T-helper 9 cell (primary cell): ENCODE measurements at places on chromosomes 6 and 20.

GRCh38 chr20:24840121-24840713 is 108.9 kb upstream of the CST7 start:
- no peak for DNase-seq

GRCh38 chr20:50358971-50359370 is 151.2 kb upstream of the PTPN1 start:
- no peak for DNase-seq

DNA sequence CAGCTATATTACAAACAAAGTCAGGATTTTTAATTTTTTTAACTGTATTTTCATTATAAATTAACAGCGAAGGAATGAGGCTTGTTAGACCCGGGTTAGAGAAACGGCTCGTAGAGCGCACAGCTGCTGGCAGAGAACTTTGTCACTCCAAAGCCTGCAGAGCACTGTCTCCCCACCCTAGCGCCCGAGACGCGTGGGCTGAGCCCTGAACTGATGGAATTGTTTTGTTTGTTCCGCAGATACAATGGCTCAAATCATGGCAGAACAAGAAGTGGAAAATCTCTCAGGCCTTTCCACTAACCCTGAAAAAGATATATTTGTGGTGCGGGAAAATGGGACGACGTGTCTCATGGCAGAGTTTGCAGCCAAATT is 810 bp downstream of the LAMP5 start:
- no peak for DNase-seq

DNA sequence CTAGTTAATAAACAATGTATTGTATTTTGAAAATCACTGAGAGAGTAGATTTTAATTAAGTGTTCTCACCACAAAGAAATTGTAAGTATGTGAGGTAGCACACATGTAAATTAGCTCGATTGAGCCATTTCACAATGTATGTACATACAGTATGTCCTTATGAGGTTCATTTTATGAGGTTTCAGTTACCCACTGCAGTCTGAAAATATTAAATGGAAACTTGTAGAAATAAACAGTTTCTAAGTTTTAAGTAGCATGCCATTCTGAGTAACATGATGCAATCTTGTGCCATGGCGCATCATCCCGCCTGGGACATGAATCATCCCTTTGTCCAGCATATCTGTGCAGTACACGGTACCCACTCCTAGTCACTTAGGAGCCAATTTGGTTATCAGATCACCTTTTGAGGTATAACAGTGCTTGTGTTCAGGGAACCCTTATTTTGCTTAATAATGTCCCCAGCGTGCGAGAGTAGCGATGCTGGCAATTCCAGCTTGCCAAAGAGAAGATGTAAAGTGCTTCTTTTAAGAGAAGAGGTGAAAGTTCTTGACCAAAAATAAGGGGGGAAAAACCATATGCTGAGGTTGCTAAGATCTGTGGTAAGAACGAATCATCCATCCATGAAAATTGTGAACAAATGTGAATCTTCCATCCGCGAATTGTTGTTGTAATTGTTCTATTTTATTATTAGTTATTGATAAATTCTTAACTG is 64.7 kb downstream of the KCNS1 start:
- DNase-seq: no peak

- no peak for DNase-seq
These were observed 23.6 kb upstream of the EDN1 start for GRCh38 chr6:12266571-12266970.

- no peak for DNase-seq
These were observed 480.8 kb downstream of the TBC1D32 start for GRCh38 chr6:120853489-120853888.

GRCh38 chr6:166569206-166569605 is 17.3 kb downstream of the RAMACL start:
- DNase-seq: no peak

GRCh38 chr20:38083338-38084048 is 49.9 kb downstream of the RPRD1B start:
- DNase-seq: no peak

DNA sequence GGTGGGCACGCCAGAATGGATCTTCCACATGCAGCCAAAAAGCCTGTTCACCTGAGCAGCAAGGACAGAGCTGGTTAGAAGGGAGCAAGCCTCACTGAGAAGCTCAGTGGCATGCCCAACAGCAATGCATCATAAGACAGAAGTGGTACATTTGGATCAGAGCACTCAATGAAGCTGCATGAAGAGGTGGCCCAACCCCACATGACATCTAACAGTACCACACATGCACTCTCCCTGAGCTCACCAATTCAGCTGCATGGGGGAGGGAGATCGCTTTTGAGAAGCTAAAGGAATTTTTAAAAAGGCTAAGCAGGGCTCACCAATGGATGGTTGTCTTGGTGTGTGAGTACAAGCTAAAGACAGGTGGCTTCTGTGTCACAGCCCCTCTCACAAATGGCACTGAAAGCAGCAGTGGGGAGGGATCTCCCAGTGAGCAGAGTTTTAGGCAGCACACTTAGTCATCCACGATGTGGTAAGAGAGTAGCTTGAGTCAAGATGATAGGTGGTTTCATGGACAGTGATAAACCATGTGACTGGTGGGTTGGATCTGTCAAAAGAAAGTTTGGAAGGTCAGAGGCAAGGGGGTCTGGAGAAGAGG is 166.6 kb upstream of the TAB2 start:
- no peak for DNase-seq

DNA sequence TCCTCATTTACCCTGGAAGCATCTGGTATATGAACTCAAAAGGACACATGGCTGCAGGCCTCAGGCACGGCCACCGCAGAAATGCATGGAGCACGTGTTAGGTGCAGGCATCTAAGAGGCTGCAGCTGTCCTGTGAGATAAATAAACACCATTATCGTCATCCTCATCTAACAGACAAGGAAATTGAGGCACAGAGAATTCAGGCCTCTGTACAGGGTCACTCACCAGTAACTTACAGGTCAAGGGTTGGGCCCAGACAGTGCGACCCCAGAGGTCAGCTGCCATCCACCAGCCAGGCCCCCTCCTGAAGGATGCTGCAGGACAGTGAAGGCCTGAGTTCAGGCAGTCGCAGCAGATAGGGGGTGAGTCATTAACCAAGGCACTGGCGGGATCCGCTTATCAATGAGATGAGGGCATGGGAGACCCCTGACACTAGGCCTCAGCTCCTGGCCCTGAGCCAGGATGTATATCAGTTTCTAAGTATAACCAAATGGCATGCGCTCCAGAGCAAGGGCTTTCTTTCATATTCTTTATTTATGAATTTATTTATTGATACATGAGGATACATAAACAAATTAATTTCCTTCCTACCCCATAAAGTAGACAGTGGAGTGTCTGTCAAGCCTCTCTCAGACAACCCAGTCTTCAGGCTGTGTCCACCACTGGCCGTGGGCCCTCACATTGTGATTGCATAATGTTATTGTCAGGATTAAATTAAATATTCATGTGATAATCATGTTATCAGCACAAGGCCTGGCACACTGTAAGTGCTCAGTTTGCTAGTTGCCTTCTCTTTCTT is 316.9 kb downstream of the QKI start:
- no peak for DNase-seq

DNA sequence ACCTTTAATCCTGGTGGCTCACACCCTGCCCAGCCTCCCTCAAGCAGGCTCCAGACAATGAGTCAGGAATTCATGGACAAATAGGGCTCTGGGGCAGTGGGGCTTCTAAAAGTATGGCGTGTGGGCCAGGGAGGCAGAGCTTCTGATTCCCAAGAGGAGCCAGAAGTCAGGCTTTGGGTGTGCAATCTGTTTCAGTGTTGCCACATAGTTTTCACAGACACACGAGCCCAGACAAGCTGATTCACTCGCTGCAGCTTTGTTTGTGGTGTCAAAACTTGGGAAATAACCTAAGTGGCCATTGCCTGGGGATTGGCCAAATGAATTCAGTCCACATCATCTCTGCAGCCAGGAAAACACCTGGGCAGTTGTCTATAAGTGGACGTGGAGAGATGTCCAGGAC is 9.2 kb downstream of the PEDS1 start:
- DNase-seq: no peak

DNA sequence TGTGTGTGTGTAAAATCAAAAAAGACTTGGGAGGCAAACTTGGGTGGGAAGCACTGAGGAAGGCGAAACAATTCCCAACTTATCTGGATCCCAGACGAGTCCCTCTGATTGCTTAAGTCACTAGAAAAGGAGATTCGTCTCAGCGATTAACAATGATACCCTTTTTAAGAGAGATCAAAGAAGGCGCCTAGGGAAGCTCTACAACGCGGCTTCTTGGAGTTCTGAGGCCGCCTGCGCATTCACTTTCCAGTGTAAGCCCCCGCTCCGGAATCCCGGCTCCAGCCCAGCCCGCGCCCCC is 8.7 kb upstream of the TBX18 start:
- DNase-seq: no peak

DNA sequence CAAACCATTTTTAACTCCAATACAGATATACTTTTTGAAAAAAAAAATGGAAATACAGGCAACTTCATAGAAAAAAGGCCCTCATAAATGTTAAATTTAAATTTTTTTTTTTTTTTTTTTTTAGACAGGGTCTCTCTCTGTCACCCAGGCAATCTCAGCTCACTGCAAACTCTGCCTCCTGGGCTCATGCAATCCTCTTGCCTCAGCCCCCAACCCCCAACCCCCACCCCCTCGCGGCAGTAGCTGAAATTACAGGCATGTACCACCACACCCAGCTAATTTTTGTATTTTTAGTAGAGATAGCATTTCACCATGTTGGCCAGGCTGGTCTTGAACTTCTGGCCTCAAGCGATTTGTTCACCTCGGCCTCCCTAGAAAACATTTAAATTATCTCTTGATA is 12.8 kb upstream of the ULBP3 start:
- DNase-seq: no peak

DNA sequence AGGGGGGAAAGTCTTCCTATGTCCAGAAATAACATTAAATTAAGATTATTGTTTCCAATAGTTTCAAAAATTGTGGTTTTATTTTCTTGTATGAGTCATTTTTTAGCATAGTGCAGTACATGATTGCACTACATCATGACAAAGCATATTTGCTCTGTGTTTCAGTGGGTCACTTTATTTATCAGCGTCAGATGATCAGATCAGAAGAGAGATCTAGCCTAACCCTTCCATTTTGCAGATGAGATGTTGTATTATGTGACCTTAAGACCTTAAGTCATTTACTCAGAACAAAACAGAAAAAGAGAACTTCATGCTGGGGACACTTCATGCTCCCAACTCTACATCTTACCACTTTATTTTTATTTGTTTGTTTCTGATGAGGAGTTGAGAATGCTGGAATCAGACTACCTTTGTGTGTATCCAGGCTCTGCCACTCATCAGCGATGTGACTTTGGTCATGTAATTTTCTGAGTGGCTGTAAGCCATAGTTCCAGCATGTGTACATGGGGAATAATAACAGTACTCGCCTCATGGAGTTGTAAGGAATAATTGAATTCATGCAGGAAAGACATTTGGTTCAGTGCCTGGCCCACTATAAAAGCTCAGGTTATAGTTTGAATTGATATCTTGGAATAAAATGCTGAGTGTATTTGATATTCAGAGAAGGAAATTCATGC is 13.5 kb downstream of the EYA4 start:
- DNase-seq: no peak

DNA sequence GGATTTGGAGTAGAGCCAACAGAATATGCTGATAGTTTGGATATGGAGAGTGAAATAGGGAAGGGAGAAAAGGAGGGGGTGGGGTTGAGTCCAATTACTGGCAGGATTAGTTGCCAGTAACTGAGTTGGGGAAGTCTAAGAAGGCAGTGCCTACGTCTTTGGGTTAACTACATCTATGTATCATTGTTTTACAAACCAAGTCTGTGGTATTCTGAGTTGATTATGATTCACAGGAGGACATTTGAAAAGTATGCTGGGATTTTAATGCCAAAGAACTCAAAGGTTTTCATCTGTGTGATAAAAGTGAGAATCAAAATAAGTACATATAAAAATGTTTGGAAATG is 14.7 kb downstream of the DSE start:
- DNase-seq: no peak

DNA sequence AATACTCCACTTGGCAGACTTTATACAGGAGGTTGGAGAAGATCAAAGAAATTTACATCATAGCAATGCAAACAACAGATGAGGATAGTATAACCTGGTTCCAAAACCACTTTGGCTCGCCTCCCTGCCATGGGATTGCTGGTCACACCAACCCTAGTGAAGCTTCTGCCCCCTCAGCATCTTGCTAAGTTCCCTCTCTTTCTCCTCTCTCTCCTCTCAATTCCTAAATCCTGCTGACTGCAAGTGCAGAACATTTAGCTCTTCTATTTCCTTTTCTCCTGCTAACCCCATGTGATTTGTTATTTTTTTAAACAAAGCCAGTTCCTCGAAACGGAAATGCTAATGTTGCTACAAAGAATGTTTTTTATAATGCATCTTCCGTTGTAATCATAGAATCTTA is 50.3 kb upstream of the LY86 start:
- no peak for DNase-seq

GRCh38 chr20:48308232-48308781 is 519.5 kb downstream of the PREX1 start:
- no peak for DNase-seq

DNA sequence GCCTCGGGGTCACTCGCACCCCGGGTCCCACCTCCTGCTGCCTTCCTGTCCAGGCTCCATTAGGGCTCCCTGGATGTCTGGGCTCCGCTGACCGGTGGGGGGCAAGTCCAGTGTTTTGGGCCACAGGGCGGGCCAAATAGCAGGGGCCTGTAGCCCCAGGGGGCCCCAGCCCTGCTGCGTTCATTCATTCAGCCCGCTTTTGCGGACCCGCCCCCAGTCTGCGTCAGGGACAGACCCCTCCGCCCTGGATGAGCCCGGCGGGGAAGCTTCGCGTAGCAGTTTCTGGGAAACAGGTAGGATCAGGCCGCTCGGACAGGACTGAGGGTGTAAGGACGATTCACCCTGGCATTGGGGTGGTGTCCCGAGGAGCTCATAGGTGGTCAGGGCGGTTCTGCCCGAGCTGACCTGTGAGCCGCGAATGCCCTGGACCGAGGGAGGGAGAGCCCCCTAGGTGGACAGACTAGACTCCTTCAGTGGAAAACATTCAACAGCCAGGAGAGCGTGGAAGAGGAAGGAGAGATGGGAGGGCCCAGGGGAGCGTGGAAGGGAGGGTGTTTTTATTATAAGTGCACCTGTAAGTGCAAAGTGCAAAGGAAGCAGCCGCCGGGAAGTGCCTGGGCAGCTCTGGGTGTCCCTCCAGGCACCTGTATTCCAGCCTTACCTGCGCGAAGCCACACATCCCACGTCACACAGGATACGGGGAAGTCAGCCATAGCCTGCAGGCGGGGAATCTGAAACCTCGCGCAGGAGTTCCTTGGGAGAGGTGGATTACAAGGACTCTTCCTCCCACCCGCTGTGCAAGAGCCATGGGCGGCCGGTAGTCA is 662 bp downstream of the ENTPD6 start:
- peak; percentile 10 for DNase-seq

GRCh38 chr6:7145885-7146828 is 38.4 kb downstream of the RREB1 start:
- no peak for DNase-seq
